Stimulated activated naive CD4-positive, alpha-beta T cell treated with Interleukin-2 at 50 U/mL for 16 hours (primary cell): ENCODE measurements at places on chromosomes 3 and 15.

DNA sequence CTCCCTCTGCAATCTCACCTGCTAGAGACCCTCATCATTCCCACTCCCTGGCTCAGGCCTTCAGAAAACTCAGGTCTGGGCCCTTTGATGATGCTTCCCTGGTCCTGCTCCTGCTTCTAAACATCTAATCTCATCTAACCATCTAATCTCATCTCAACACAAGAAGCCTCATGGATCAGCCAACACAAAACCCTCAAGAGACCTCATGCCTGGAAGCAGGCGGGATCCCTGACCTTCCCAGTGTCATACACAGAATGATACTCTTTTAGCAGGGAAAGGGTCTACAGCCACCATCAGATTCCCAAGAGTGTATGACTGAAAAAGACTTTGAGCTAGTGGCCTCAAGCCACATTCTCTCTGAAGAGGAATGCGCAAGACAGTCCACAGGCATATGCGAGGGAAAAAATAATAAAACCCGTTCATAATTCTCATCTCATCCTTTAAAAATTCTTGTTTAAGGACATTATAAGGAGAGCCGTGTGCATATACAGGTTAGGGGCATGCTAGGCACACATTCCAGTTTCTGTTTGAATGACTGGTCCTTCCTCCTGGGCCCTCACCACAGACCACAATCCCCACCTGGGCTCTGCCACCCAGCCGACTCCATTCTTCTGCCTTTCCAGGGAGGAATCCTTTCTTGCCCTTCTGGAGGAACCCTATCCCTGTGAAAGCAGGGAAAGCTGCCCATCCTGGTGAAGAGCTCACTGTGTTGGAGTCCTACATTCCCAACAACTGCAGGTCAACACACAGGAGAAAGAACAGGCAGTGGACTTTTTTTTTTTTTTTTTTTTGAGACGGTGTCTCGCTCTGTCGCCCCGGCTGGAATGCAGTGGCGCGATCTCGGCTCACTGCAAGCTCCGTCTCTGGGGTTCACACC, 2.2 kb downstream of the ZXDC start:
- no peak for DNase-seq

DNA sequence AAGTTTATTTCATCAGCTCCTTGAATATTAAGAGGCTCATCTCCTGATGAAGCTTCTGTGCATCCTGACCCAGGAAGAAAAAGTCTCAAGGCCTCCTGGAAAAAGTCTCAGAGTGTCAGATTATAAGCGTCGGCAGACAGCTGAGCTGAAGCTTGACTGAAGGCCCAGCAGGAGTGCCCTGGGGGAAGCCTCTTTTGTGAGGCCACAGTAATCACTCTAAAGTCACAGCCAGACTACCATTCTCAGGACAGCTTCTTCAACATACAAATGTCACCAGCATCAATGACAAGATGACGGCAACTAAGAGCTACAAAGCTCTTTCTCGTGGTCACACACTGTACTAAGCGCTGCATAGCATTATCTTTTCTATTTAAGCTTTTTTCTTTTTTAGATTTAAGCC, 72.7 kb upstream of the LRRN1 start:
- no peak for DNase-seq

- no peak for DNase-seq
Observed at GRCh38 chr3:13013151-13013561, 60.1 kb downstream of the IQSEC1 start.

- no peak for DNase-seq
Observed at GRCh38 chr3:31713816-31714215, 181.1 kb downstream of the STT3B start.

- no peak for DNase-seq
Observed at GRCh38 chr3:155352900-155353490, 59.5 kb upstream of the STRIT1 start.

DNA sequence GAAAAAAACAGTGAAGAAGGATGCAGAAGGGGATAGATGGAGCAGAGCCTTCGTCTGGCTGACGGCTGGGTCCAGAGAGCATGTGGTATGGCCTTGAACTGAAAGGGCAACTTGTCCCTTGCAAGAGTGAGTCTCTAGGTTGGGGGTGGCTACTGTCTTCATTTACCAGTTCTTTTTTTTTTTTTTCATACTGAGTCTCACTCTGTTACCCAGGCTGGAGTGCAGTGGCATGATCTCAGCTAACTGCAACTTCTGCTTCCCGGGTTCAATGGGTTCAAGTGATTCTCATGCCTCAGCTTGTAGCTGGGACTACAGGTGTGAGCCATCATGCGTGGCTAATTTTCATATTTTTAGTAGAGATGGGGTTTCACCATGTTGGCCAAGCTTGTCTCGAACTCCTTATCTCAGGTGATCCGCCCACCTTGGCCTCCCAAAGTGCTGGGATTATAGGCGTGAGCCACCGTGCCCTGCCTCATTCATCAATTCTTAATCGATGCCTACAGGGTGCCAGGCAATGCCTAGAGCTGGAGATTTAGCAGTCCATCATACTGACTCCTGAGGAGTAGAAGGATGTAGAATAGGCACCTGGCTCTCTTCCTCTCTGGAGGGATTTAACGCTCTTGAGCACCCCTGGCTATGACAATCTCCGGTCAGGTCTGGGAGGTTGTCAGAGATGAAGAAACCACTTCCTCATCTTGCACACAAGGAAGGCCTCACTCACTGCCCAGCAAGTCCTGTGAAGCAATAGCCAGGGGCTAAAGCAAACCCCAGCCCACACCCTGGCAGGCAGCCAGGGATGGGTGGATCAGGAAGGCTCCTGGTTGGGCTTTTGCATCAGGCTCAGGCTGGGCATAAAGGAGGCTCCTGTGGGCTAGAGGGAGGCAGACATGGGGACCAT, at the start of gene CAMP:
TSS of gene CAMP (plus strand) at position 880 of the 898 bp plus-strand sequence. CDS start at position 897, 17 bp downstream.
- no peak for DNase-seq

DNA sequence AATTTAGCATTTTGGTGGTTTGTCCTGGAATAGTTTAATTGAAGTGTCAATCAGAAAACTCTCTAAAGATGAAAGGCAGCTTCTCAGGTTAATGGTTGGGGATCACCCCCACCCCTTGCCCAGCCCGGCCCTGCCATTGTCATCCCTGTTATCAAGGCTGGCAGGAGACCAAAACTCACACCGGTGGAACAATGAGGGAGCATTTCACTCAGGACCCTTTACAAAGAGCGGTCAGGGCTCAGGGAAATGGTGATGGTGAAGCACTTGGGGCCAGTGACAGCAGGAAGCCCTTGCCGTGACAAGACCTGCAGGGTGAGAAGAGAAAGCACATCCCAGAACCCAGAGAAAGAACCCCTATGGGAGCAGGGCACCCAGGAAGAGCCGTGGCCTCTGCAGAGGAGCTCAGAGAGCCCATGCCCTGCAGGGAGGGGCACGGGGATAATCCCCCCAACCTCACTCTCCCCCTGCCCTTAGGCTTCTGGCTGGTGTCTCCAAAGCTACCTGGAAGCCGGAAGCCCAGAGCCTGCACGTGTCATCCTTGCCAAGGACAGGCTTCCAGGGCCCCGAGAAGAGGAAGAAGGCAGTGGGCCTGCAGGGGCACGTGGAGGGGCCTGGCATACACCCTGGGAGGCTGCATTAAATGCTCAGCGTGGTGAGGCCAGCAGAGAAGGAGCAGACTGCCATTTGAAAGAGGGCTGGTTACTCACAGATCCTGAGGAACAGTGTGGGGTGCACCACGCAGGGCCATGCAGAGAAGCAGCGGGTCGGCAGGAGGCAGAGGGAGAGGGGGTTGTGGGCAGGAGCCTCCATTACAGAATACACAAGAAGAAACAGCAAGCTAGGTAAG, 80.6 kb upstream of the PRR20G start:
- DNase-seq: no peak

GRCh38 chr3:88151358-88151757, 1.6 kb downstream of the C3orf38 start:
- DNase-seq: no peak

DNA sequence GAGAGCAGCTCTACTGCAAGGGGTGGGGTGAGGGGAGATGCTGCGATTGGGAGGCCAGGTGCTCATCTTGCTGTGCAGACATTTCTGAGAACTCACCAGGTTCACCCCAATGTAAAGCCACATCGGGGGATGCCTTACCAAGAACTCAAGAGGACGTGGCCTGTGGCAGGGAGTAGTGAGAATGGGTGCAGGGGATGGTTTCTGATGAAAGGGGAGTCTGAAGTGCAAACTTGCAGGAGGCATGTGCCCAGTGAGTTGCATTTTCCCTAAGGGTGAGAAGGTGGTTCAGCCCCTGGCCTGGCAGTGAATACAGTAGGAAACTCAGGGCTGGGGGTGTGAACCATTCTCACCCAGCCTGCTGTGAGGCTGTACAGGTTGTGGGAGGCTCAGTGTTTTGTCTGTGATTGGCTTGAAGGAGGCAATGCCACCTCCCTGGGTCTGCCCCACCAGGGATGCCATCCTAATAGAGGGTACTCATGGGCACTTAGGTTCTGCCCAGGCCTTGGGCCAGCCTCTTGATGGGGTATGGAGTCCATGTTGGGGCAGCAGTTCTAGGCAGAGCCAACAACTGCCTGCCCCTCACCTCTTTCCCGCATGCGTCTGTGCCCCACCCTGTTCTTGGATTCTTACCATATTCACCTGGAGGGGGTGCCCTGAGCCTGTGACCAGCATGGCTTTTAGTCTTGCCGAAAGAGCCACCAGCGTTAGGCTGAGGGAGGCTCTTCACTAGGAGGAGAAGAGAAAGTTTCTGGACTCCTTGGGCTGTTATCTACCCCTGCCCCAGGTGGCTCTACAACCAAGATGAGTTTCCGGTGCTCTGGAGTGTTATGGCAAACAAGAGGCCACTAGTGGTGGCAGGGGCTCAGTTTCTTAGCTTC, 4.5 kb downstream of the HEMK1 start:
- peak; percentile 79 for DNase-seq

GRCh38 chr15:100152463-100152862, 189.3 kb downstream of the ADAMTS17 start:
- no peak for DNase-seq

DNA sequence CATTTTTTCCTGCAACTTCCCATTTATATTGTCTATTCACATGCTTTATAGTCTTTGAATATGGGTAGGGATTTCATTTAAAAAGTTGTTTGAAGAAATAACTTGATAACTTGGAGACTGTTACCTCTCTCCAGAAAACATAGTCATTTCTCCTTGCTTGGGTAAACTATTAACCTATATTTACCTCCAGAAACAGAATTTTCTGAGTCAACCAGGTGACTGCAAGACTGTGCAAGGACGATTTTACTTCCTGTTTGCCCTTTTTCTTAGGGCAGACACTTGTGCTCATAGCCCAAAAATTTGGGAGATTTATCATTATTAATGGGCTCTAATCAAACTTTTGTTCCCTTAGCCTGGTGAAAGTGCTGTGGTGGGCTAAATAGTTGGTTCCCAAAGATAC, 14.3 kb upstream of the MOBP start:
- DNase-seq: no peak

GRCh38 chr3:40655551-40655950, 130.8 kb downstream of the ZNF621 start:
- no peak for DNase-seq

- DNase-seq: no peak
Observed at GRCh38 chr3:179100652-179101051, 29.0 kb upstream of the ZMAT3 start.

- DNase-seq: no peak
Observed at GRCh38 chr3:152444029-152444641, 175.4 kb downstream of the MBNL1 start.

- DNase-seq: peak; percentile 9
Observed at GRCh38 chr3:11060500-11061251, 68.1 kb downstream of the SLC6A1 start.

- no peak for DNase-seq
Observed at GRCh38 chr15:78220713-78221112, 13.7 kb downstream of the ACSBG1 start.

DNA sequence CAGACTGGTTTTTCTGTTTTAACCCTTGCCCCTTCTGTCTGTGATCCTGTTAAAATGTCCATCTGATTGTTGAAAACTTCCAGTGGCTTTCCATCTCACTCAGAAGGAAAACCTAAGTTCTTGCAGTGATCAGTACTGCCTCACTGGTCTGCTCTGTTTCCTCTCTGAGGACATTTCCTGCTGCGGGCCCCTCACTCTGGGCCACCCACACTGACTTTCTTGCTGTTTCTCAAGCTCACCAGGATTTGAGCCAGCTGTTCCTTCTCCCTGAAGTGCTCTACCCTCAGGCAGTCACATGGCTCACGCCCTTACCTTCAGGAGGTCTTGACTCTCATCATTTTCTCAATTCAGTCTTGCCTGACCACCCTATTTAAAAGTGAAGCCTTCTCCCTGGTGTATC, 1.8 kb downstream of the GRK7 start:
- no peak for DNase-seq

DNA sequence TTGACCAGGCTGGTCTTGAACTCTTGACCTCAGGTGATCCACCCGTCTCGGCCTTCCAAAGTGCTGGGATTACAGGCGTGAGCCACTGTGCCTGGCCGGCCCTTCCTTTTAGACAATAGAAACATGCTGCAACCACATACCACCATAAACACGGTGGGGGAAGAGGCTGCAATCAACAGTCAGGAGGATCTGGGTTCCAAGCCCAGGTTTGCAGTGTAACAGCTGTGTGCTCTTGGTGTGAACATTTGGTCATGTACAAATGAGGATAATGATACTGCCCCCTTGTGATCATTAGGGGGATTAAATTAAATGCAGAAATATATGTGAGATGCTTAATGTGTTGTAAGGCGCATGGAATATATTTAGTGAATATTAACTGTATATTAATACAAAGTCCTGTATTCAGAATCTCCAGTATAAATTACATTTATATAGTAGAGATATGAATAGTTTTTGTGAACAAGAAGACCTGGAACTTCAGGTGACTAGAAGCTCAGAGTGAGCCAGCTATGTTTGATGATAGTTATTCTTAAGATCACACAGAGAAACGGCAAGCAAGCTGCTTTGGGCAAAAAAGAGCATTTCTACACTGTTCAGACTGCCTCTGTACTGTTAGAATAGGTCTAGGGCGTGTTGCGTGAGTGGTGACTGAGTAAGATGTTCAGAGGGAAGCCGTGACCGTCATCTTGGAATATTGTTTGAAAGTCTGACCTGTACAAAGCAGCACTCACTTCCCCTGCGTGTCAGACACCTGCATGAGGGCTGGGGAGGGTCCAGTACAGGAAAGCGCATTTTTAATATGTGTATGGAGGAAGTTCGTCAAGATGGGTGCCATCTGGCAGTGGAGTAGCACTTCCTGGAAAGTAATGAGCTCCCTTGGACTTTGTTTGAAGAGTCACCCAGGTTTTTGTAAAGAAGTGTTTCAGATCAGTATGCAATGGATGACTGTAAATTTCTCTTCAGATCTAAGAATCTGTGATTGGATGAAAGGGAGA, 125.8 kb downstream of the PGPEP1L start:
- no peak for DNase-seq

GRCh38 chr3:65331730-65332129, 643.9 kb upstream of the ADAMTS9 start:
- DNase-seq: no peak

DNA sequence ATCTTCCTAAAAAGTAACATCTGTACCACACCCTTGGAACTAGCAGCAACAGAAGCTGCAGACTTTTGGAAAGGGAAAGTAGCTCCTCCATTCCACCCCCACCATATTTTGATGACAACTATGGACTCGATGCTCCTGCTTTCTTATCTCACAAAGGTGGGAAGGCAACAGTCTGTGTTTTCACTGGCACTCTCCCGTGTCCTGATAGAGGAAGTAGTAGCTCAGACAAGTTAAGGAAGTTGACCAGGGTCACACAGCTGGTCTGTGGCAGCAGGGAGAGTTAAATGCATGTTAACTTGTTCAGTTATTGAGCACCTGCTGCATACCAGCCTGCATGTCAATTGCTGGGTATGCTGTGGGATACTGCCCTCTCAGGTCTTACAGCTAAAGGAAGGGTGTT, 33.1 kb downstream of the BHLHE40 start:
- DNase-seq: no peak
